ENCODE measurements at places on chromosomes 6 and 20.

- no peak overlapping the region for H3K4me3 ChIP-seq
- H3K27ac ChIP-seq, result no peak overlapping the region
- peaks cover 4% of the 10 kb centered on the region for H3K4me1 ChIP-seq
- H3K36me3 ChIP-seq, result no peaks in the 10 kb centered on the region
- no peak for DNase-seq
Measured at GRCh38 chr20:45016089-45016671, 49.9 kb downstream of the STK4 start.

DNA sequence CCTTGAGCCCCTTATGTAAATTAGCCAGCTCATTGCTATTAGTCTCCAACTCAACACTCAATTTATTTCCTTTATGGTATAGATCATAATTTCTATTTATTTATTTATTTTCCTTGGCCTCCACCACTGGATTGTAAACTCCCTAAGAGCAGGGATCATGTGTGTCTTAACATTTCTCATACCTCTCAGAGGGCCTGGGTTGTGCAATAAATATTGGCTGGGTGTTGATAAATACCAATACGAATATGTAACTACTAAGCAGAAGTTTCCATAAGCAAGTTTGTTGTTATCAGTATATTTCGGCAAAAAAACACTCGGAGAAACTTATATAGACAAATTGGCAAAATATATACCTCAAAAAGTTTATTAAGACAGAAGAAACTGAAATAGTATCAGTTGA is 257.4 kb downstream of the ADGRB3 start:
- H3K36me3 ChIP-seq, result no peaks in the 10 kb centered on the region
- H3K27ac ChIP-seq, result no peak overlapping the region
- DNase-seq, result no peak
- H3K27me3 ChIP-seq, result peaks cover 1% of the 10 kb centered on the region
- H3K4me1 ChIP-seq, result no peaks in the 10 kb centered on the region
- no peak overlapping the region for H3K4me3 ChIP-seq

GRCh38 chr6:85418059-85418458 is 31.8 kb upstream of the NT5E start:
- DNase-seq, result no peak
- H3K36me3 ChIP-seq, result no peaks in the 10 kb centered on the region
- no peak overlapping the region for H3K4me3 ChIP-seq
- no peak overlapping the region for H3K27ac ChIP-seq
- H3K4me1 ChIP-seq, result no peaks in the 10 kb centered on the region

GRCh38 chr20:297925-298775 is 780 bp downstream of the ZCCHC3 start:
- H3K4me1 ChIP-seq, result peaks cover 58% of the 10 kb centered on the region
- peaks cover 22% of the 10 kb centered on the region for H3K27me3 ChIP-seq
- H3K36me3 ChIP-seq, result peaks cover 15% of the 10 kb centered on the region
- peak overlapping the region; percentile 94 for H3K27ac ChIP-seq
- H3K4me3 ChIP-seq, result peak overlapping the region; percentile 99

- no peaks in the 10 kb centered on the region for H3K36me3 ChIP-seq
- no peaks in the 10 kb centered on the region for H3K27me3 ChIP-seq
- no peak for DNase-seq
- H3K4me1 ChIP-seq, result peaks cover 27% of the 10 kb centered on the region
- no peak overlapping the region for H3K4me3 ChIP-seq
Measured at GRCh38 chr6:20876036-20876435, 341.8 kb downstream of the CDKAL1 start.

DNA sequence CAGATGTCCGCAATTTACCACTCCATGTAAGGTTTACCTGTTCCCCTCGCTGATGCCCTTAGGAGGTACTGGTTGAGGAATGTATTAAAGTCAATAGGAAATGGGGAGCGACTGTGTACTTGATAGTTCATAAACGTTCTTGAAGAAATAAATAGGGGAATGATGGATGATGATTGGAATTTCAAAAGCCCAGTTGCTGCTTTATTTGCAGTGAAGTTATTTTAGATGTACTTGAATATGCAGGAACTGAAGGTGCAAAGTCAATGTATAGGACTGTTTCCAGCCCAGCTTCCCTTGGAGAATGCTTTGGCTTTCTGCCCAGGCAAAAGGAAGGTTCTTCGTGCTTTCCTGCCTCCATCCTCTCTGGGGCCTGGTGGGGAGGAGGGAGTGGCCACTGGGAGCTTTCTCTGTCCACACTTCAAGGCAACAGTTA is 19.8 kb downstream of the ADGRF5 start:
- peaks cover 82% of the 10 kb centered on the region for H3K36me3 ChIP-seq
- no peak for DNase-seq
- H3K27ac ChIP-seq, result no peak overlapping the region
- peak overlapping the region; percentile 44 for H3K4me3 ChIP-seq
- peaks cover 3% of the 10 kb centered on the region for H3K27me3 ChIP-seq
- H3K4me1 ChIP-seq, result peaks cover 63% of the 10 kb centered on the region

- H3K27ac ChIP-seq, result peak overlapping the region; percentile 89
- peaks cover 28% of the 10 kb centered on the region for H3K36me3 ChIP-seq
Measured at GRCh38 chr6:33783781-33784520, 5.0 kb downstream of the LEMD2 start.

DNA sequence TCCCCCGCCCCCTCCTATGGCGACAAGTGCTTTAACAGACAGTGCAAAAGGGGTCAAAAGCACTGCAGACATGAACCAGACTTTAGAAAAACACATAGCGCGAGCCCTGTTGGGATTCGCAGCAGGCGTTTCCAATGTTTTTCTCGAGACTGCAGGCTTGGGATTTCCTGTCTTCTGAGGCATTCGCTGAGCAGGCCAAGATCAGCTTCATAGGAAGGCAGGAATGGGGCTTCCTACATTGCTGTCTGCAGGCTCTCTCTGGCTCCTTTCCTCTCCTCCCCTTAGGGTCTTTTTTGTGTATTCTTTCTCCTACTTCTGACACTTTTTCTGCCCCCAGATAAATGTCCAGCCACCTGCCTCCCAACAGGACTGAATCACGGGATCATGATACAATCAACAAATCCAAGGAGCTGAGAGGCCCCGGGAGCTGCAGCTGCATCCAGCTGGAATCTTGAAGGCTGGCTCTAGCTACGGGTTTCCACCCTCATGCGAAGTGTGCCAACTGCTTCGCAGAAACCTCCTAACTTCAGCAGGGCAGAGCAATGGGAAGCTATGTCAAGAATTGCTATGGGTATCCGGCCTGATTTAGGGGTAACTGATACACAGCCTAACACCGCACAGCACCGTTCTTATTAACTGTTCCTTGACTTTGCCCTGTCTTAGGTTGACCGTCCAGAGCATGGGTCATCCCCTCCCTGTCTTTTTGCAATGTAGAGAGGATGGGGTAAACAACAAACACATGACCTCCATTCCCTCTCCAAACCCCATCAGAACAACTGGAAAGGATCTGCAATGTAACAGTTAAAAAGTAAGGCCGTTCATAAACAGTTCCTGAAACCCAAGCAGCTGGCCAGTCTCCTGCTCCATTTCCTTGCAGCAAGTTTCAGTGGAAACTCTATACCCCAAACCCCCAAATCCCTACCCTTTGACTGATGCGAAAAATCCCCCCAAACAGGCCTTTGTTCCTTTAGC is 31.5 kb downstream of the SNX5 start:
- DNase-seq, result no peak

DNA sequence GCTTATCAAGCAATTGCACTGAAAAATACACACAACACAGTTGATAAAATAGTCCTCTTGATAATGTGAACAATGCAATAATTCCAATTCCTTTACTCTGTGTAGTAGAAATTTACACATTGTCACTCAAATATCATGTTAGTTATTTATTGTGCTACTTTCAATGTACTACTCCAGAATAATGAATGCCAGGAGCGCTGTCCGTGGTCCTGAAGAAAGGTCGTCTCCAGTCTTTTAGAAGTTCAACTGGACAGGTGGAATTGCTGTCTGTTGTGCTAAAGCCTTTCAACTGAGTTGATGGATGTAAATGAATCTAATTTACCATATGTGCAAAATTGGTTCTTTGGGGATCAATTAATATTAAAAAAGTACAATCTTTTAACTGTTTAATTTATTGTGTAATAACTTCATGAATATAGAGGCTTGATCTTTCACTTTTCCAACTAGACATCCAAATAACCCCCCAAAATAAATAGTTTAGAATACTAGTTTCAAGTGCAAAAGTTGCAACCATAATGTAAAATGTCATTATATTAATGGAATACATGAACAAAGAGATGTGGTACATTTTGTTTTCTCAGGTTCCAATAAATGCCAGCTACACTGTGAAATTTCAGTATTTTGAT is 3.2 kb downstream of the GRIK2 start:
- no peaks in the 10 kb centered on the region for H3K36me3 ChIP-seq
- H3K27me3 ChIP-seq, result peaks cover 21% of the 10 kb centered on the region
- H3K4me1 ChIP-seq, result peaks cover 26% of the 10 kb centered on the region
- H3K27ac ChIP-seq, result no peak overlapping the region
- peak; percentile 78 for DNase-seq
- H3K4me3 ChIP-seq, result no peak overlapping the region

GRCh38 chr20:51815383-51816076 is 13.2 kb upstream of the SALL4 start:
- H3K4me3 ChIP-seq, result no peak overlapping the region
- no peak for DNase-seq
- H3K36me3 ChIP-seq, result no peaks in the 10 kb centered on the region
- H3K4me1 ChIP-seq, result no peaks in the 10 kb centered on the region
- H3K27ac ChIP-seq, result no peak overlapping the region

- peaks cover 4% of the 10 kb centered on the region for H3K27me3 ChIP-seq
- no peak overlapping the region for H3K4me3 ChIP-seq
- H3K4me1 ChIP-seq, result peaks cover 40% of the 10 kb centered on the region
Measured at GRCh38 chr6:40999569-40999968, 39.5 kb downstream of the UNC5CL start.

Data from endothelial cell (in vitro differentiated cells).